Pancreas (tissue), 10 donors: ENCODE measurements at places on chromosomes 5 and 9. TPM values are rescaled to one million over a fixed set of nuclear protein-coding genes. Genes with fewer than 3 reads are reported as not detected.

BBLN gene
- 38.3 TPM for total RNA-seq

CDC26 gene
- total RNA-seq, result 9.8 TPM

SPINK1 gene
- 18,351 TPM for total RNA-seq

ISL1 gene
- 1.8 TPM for total RNA-seq

CDHR2 gene
- total RNA-seq, result 1.1 TPM

RPP25L gene
- 14.8 TPM for total RNA-seq

GPR150 gene
- 0.61 TPM for total RNA-seq

AJM1 gene
- 3.5 TPM for total RNA-seq

SLC34A1 gene
- total RNA-seq, result not detected

PRR16 gene
- total RNA-seq, result 0.54 TPM

GRIA1 gene
- not detected for total RNA-seq

PPP3R2 gene
- total RNA-seq, result not detected

DMRT3 gene
- not detected for total RNA-seq
